ENCODE measurements at places on chromosomes 2 and 18.

DNA sequence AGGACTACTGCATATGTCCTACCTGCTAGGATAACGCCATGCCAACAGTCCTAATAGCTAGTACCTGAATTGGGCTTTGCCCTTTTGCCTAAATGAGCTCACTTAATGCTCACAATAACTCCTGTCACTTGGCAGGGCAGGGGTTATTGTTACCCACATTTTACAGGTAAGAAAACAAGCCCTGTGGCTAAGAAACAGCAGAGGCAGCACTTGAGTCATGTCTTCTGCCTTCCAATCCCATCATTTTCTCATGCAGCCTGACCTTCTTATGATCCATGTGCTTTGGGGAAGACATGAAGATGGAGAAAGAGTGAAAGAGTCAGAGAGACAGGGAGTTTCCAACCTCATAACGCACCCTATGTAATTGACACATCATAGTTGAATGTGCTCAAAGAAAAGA, 33.6 kb upstream of the LPIN1 start:
- no peak for DNase-seq

DNA sequence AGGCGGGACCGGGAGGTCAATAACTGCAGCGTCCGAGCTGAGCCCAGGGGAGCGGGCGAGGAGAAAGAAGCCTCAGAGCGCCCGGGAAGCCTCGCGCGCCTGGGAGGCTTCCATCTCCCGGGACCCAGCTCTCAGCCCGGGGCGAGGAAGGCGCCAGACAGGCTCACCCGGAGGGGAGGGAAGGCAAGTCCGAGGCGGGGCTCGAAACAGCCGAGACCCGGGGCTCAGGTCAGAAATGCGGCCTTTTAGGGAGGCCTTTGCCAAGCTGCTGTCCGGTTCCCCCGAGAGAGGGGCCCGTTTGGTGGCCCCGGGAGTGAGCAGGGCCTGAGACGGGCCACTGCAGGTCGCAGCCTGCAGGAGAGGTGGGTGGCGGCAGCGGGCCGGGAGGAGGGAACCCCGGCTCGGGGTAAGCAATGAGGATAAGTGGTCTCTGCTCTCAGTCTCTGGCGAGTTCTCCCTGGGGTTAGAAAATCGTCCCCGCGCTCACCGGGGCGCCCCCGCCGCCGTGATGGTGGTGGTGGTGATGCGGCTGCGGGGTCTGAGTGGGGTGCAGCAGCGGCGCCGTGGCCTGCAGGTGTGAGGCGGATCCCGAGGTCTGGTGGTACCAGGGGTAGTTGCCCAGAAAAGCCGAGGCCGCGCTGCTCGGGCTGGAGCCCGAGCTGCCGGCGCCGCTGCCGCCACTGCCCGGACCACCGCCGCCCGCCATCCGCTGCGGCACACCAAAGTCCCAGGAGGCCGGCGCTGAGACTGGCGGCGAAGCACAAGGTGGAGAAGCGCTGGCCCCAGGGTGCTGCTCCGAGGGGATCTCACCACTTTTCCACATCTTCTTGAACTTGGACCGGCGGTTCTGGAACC, 2.4 kb downstream of the DLX2 start:
- DNase-seq = no peak

DNA sequence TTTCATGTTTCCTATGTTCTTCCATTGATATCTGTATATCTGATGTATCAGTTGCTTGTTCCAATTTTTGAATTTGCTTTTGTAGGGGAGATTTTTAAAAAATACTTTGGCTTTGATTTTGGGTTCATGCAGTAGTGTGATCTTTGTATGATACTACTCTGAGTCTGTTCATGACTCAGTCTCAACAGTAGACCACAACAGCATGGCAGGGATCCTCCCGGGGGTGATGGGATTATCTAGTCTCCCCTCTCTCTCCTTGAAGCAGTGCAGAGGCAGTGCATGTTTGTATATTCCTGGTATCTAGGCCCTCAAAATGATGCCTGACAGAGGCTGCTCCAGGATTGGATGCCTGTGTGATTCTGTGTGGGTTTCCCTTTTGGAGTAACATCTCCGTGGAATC, 55.3 kb downstream of the G6PC2 start:
- no peak for DNase-seq

GRCh38 chr2:187877391-187877790, 323.2 kb upstream of the TFPI start:
- no peak for DNase-seq

DNA sequence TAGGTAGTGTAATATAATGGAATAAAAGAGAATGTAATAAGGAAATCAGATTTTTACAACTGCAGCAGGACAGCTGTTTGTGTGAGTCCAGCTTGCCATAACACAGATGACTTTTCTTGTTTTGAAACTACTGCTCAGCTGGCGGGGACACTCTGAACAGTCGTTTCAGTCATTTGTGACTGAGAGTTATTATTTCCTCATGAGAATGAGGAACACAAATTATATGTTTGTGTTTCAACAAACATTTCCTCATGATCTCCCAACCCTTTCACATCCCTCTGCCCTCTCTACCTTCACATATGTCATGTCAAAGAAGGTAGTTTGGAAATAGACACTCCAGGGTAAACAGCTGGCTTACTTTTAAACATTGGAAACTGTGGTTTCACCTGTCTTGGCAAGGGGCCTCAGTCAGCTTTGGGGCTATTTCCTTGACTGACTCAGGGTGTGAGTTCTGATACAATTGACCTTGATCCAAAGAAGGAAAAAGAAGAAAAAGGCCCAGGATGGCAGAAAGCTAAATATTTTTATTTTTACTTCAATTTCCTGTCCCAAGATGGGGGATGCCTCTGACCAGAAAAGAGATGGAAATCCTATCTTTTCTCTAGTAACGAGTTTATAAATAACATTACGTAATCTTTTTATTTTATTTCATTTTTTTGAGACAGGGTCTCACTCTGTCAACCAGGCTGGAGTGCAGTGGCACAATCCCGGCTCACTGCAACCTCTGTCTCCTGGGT, 593 bp downstream of the SP140L start:
- peak; percentile 40 for DNase-seq

DNA sequence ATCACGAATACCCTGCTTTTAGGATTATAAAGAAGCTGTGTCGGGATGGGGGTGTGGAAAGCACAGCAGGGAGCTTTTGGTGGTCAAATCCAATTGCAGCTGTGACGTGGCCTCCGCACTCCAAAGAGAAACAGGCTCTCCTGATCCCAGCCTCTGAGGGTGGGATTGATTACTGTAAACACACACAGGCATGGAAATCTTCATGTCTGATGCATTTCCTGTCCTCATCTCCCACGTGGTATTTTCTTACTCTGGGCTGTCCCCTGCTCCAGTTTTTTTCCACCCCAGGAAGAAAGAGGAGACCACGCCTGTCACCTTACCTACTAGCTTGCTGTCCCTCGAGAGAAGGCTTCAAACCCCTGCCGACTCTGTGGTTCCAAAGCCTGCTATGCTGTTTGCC, 22.7 kb downstream of the RNF152 start:
- DNase-seq = no peak

DNA sequence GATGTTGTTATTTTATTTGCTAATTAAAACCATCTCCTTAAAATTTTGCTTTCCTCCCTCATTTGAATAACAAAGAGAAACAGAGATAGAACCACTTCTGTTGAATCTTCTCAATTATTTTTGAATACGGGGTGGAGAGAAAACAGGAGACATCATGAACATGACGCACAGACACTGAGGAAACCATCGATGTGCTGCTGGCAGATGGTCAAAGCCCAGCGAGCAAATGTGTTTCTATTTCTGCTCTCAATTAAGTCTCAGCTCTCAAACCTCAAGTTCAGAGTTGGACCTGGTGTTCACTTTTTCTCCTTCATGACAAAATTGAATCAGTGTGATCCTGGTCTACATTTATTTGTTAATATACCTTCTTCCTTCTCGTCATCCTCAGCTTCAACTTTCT, 36.1 kb upstream of the TWIST2 start:
- DNase-seq = no peak

DNA sequence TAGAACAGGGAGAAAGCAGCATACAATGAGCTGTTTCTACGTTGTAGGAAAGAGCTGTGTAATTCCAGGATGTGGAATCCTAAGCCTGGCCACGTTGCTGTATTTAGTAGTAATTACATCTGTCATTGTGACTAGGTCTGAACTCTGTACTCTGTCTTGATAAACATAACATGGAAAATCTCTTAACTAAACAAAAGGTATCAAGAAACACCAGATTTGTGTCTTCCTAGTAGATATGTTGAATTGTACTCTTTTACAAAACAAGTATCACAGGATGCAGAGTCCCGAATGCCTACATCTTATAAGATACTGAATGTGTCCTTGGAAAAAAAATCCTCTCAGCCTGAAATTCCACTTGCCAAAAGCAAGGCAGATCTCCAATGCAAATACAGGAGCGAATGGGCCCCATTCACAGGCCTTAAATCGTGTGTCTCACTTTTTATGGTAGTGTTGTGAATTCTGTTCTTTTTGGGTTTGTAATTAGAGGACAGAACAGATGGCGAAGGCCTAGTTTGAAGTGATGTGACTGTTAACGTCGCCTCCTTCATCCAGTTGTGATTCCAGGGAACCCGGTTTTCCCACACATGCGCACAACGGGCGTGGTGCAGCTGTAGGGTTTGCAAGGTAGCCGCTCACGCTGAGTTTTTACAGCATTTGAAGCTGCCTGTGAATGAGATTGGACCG, 246.5 kb downstream of the GBX2 start:
- no peak for DNase-seq

DNA sequence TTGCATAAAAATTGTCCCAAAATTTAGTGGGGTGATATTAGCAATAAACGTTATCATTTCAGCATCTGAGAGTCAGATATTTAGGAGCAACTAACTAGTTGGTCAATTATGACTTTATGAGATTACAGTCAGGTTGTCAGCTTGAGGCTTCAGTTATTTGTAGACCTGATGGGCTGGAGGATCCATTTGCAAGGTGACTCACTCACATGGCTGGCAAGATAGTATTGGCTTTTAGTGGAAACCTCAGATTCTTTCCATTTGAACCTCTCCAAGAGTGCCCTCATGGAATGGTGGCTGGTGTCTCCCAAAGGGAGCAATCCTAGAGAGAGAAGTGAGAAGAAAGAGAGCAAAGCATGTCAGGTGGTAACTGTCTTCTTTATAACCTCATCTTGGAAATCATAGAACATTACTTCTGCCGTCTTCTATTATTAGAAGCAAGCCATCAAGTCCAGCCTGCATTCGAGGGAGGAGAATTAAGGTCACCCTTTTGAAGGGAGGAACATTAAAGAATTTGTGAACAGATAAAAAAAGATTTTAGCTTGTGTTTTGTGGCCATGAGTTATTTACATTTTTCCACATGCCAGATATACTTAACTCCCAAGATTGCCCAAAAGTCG, 92.5 kb downstream of the HAUS1 start:
- DNase-seq = no peak

GRCh38 chr2:236972491-236973342, 113.0 kb upstream of the COPS8 start:
- DNase-seq = no peak

- no peak for DNase-seq
These were observed 165.3 kb upstream of the KLHL29 start for GRCh38 chr2:23219666-23220065.

- DNase-seq = no peak
These were observed 5.8 kb upstream of the ODC1 start for GRCh38 chr2:10453905-10454298.

DNA sequence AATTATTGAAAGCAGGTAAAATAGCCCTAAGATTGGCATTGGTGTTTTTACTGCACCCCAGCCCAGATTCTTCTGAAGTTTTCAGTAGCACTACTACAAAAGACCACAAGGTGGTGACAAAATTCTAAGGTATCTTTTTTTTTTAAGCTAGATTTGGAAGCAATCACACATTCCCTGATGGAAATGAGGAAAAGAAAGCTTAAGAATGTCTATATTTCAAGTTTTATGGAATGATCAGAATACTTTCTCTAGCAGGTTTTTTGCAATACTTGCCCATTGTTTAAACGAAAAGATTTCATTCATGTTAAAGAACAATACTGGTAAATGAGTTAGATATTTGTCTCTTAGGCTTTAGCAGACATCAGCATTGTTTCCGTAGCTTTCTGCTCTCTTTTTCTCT, 32.1 kb upstream of the ZNF638 start:
- DNase-seq = no peak

DNA sequence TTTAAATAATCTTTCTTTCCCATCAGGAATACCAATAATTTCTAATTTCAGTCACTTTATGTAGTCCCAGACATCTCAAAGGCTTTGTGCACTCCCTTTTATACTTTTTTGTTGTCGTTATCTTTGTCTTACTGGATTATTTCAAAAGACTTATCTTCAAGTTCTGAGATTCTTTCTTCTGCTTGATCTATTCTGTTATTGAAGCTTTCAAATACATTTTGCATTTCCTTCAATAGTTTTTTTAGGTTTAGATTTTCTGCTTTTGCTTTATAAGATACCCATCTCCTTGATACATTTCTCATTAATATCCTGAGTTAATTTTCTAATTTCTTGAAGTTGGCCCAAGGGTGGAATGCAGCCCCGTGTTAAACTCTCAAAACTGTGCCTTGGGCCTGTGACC, 432.4 kb downstream of the RIT2 start:
- no peak for DNase-seq

GRCh38 chr2:160876029-160876428, 284.2 kb upstream of the TANK start:
- DNase-seq = no peak

- DNase-seq = no peak
These were observed 66.8 kb downstream of the MSTN start for GRCh38 chr2:189995679-189996078.

DNA sequence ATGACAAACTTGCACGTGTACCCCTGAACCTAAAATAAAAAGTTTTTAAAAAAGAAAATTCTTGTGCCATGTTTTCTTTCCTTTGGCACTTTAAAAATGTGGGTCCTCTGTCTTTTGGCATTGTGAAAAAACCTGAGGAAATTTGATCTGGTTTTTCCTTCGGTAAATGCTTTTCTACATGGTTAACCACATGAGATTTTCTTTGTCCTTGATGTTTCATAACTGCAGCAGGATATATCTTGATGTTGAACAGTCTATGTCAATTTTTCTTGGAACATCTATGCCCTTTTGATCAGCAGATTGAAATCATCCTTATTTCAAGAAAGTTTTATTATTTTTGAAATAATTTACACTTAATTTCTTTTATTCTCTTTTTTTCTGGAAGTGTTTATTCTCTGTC, 109.1 kb downstream of the TMEM17 start:
- no peak for DNase-seq

- peak; percentile 41 for DNase-seq
These were observed 24.9 kb downstream of the FHL2 start for GRCh38 chr2:105373895-105374401.

DNA sequence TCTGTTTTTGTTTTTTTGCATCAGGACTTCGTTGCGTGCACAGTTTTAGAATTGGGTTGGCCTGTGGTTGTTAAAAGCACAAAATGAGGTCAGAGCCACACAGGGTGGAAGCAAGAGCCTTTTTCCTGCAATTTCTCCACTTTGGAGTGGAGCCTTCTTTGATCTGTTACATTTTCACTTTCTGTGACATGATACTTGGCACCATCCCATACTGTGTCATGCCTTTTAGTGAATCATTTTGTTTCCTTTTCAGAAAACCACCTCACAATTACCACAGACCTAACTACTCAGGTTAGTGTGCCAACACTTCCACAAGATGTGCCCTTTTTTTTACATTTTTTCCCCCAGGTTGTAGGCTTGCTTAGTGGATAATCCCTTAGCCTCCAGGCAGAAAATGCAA, 32.5 kb downstream of the MERTK start:
- DNase-seq = no peak

GRCh38 chr2:150605664-150606063, 118.2 kb upstream of the RND3 start:
- no peak for DNase-seq
